CD4-positive, alpha-beta memory T cell (primary cell): ENCODE measurements at places on chromosomes 12 and 14.

DNA sequence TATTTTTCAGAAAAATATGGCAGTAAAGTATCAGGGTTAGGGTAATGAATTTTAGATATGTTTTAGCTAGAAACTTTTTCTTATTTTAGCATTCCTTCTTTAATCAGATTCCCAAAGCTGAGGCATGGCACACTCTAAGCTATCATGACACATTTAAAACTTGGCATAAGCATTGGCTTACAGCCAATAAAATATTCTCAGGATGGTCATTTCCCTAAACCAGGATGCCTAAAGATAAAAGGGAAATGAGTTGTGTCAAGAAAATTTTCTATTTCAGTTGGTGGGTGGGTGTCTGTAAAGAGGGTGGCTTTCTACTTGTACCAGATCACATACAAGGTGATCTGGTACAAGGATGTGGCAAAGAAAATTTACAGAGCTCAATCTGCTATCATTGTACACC lies 47.8 kb downstream of the PEBP1 start:
- DNase-seq = no peak

GRCh38 chr14:20745571-20746358 lies at the start of gene EDDM3A:
Gene EDDM3A, plus strand, starts transcription at chr14:20745887. Its CDS starts 1,694 bp downstream, at chr14:20747581.
- DNase-seq = no peak

DNA sequence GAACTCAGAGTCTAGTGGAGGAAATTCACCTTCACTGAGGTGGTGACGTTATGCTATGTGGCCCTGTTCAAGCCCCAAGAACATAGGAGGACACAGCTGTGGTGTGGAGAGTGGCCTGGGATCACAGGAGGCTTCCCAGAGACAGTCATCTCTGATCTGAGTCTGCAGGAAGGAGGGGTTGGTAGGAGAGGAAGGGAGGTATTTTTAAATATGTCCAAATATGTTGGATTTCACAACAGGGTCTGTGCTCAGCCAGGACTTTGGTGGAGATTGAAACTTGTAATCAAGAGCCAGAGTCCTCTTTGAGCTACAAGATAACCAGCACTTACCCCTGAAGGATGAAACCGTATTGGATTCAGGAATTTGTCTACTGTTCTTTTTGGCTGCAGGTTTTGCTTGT lies 26.4 kb upstream of the MED13L start:
- DNase-seq = no peak

GRCh38 chr12:124994437-124994975 lies 1.1 kb downstream of the BRI3BP start:
- no peak for DNase-seq

DNA sequence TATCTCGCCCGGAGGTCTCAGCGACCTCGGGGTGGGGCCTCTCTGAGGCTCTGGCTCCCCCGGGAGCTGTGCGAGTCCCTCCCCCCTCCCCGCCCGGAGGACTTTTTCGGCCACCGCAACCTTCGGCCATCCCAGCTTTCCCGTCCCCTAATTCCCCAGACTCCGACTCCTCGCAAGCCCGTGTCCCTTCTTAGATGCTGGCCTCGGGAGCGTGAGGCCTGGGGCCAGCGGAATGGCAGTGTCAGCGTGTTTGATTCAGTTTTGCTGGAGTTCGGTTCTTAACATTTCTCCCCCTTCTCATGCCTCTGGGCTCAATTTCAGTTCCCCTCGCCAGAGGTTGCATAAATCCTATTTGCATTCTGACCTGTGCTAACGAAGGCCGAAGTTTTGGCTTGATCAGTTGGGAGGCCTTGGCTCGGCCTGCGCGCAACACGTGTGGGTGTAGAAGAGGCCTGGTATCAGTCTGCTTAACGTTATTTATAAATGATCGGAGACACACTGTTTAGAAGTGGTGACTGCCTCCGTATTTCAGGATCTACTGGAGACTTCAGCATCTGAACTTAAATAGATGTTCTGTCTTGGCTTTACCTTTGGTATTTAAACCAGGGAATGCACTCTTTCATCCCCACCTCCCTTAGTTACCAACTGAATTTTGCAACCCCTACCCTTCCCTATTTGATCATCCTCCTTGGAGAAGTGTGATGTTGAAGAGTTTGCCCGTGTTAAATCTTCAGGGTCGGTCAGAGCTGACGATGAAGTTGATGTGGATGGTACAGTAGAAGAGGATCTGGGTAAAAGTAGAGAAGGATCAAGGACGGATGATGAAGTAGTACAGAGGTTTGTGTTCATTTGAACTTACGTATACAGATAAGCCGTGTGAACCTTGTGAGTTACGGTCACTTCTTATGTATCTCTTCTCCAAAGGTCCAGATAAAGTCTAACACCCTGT lies 851 bp downstream of the HSP90B1 start:
- DNase-seq = peak; percentile 20

GRCh38 chr14:29804481-29805266 lies 123.0 kb downstream of the PRKD1 start:
- no peak for DNase-seq
